H9 (cell line): ENCODE measurements at places on chromosomes 5 and 9.

GRCh38 chr5:36844305-36844704, 32.3 kb upstream of the NIPBL start:
- no peak for DNase-seq

DNA sequence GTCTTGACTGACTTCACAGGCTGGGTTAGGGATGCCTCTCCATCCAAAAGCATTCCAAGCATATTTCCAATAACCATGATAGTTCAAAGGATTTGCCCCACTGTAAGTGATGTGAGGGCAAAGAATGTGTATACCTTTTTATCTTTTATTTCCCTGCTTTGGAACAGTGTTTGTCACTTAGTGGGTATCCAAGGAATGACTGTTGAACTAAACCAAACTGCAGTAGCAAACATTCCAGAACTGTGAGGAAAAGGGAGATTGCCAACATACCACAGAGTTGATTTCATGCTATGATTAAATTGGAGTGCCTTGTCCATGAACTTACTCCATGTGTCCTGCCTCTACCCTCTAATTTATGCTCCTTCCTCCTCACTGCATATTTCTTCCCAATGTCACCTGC, 400.0 kb downstream of the KIAA0825 start:
- no peak for DNase-seq

DNA sequence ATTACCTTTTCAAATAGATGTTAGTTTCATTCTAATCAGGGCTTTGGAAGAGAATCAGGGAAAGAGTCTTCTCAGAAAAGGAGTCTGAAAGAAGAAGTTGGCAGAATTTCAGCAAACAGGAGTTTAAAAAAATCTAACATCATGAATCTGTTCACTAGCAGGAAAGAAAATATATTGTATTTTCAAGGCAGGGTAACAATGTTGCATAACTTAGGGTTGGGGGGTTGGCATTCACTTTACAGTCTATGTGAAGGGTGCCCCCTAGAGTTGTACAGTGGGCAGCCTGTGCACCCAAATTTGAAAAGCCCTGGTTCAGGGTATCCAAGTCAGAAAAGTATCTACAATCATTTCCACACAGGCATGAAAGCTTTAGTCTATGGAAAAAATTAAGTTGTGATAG, 348.4 kb upstream of the SLC30A5 start:
- no peak for DNase-seq

GRCh38 chr5:54361691-54362411, 51.5 kb upstream of the ARL15 start:
- no peak for DNase-seq

GRCh38 chr9:127147251-127147650, 24.8 kb upstream of the ANGPTL2 start:
- no peak for DNase-seq

GRCh38 chr9:706606-707459, 134.7 kb upstream of the DMRT1 start:
- DNase-seq, result peak; percentile 54

DNA sequence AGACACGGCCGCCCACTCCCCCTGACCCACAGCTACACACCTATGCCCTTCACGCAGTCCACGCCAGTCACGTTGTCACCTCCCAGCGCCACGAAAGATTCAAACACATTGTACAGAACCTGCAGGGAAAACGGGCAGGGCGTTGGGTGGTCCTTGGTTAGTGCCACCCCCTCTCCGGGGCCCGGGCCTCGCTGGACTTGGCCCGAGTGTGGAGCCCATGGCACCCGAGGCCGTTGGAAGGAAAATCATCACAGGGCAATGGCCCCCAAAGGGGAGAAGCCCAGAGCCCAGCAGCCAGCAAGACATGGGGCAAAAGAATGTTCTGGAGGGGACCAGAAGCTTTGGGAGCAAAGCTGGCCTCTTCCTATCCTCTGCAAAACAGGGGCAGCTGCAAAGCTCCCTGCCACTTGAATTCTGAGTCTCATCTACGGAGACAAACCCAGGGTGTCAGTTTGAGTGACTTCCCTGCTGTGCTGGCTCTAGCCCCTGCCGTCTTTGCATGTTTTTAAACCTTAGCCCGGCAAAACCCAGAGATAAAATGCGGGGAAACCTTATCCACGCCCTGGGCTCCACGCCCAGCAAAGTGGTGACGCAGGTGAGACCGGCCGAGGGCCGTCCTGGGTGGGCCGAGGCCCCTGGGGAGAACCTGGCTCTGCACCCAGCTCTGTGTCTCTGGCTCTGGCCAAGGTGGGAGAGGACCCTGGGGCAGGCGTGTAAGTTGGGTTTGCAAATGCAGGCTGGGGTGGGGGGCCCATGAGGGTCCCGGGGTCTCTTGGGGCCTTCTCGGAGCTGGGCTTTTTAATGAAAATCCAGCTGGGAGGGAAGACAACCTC, 38.9 kb downstream of the SLC9A3 start:
- DNase-seq, result no peak

GRCh38 chr9:123990427-123990826, 21.1 kb upstream of the LHX2 start:
- DNase-seq, result no peak

- no peak for DNase-seq
These were observed 113.9 kb downstream of the SUSD1 start for GRCh38 chr9:112061152-112061740.
